ENCODE measurements at places on chromosomes 11 and 22.

- DNase-seq = no peak
Observed at GRCh38 chr11:5486421-5486820, 2.1 kb upstream of the OR52D1 start.

GRCh38 chr11:134477486-134477885 lies 65.4 kb upstream of the B3GAT1 start:
- no peak for DNase-seq

GRCh38 chr11:65558930-65559509 lies 861 bp upstream of the LTBP3 start:
- DNase-seq = no peak

DNA sequence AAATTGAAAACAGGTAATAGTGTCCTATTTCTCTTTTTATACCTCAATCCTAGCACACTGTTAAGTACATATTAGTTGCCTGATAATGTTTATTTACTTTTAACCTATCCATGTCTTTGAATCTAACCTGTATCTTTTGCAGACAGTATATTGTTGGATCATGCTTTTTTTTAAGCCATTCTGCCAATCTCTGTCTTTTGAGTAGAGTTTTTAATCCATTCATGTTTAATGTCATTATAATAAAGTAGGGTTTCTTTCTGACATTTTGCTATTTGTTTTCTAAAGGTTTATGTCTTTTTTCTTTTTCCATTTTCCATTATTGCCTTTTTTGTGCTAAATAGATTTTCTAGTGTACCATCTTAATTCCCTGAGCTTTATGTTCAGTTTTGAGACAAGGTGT lies 23.8 kb upstream of the DEPDC7 start:
- DNase-seq = no peak

- no peak for DNase-seq
Observed at GRCh38 chr22:43957871-43958270, 2.6 kb downstream of the SAMM50 start.

GRCh38 chr11:65422633-65423515 lies at the start of gene NEAT1:
NEAT1 (plus strand) TSS chr11:65422798.
- peak; percentile 89 for DNase-seq

DNA sequence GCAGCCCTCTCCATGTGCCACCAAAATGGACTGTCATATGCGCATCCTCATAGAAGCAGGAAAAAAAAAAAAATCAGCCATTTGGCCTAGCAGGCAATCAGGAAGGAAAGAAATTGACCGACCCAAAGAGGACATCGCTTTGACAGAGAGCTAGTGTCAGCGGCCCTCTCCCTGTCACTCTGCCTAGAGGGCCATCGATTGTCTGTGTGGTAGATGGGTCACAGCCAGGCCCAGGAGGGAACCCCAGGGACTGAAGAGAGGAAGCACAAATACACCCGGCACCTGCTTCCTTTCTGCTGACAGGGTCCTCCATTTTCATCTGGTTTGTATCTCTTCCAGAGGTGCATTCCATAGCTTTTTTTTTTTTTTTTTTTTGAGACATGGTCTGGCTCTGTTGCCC lies 21.8 kb downstream of the VPS37C start:
- DNase-seq = no peak

- peak; percentile 3 for DNase-seq
Observed at GRCh38 chr22:28344918-28345703, 334.5 kb downstream of the TTC28 start.

- DNase-seq = no peak
Observed at GRCh38 chr11:80838153-80838552, 1397.3 kb upstream of the TENM4 start.

DNA sequence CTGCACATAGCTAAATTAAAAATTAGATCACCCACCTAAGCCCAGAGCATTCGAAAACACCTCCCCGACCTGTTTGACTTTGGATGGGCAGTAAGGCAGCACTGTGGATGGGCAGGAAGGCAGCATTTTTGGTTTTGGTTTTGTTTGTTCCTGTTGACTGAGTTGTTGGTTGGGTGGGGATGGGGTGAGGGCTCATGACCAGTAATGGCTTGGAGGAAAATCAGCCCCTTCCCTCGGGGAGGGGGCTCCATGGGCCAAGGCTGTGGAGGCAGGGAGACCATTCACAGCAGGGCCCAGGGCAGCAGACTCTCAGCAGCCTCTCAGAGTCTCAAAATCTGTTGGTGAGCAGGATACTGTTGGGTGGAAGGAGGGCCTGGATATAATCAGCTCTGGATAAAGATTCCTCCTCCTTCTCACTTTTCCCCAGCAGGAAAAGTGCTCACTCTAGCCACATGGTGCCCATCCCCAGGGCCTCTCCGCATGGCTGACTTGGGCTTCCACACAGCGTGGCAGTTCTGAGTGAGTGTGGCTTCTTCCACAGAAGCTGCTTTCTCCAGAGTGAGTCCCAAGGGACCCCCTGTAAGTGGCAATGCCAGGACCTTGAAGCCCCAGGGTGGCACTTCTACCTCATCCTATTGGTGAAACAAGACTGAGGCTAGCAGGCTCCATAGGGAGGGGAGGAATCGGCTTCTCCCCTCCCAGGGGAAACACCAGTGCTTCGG lies 1491.2 kb downstream of the BRD1 start:
- no peak for DNase-seq

DNA sequence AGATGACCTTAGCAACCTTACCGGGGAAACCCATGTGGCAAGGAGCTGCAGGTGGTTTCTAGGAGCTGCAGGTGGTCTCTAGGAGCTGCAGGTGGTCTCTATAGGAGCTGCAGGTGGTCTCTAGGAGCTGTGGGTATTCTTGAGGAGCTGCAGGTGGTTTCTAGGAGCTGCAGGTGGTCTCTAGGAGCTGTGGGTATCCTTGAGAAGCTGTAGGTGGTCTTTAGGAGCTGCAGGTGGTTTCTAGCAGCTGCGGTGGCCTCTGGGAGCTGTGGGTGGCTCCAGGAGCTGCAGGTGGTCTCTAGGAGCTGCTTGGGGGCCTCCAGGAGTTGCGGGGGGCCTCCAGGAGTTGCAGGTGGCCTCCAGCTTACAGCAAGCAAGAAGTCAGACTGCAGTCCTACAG lies 997.5 kb downstream of the TBC1D22A start:
- no peak for DNase-seq

DNA sequence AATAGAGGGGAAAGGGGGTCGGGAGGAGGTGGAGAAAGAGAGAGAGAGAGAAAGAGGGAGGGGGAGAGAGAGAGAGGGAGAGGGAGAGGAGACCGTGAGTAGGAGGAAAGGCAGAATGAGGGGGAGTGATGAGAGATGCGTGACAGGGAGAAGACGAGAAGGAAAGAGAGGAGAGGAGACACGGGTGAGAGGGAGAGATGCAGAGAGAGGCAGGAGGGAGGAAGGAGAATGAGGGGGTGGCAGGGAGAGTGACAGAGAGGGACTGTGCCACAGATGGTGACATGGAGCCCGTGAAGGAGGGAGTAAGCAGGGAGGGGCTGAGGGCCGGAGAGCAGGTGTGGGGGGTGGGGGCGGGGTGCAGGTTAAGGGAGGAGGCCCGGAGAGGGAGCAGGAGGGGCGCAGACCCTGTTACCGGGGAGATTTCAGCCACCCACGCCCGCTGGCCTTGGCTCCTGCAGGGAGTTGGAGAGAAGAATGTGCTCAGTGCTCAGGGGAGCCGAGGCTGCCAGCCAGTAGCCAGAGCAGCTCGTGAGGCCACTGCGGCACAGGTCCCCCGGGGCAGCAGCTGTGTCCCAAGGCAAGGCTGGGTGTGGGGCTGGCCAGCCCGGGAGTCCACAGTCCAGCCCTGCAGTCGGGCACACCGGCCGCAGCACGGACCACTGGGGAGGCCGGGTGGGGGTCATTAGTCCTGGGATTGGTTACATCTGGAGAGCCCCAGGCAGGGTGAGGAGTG lies at the start of gene SSTR3:
Gene SSTR3 (minus strand): TSS at position 304 of the 733 bp plus-strand sequence. CDS start 4,674 bp downstream, outside the sequence.
- DNase-seq = no peak

- DNase-seq = no peak
Observed at GRCh38 chr22:27108425-27109114, 451.2 kb downstream of the MIAT start.

DNA sequence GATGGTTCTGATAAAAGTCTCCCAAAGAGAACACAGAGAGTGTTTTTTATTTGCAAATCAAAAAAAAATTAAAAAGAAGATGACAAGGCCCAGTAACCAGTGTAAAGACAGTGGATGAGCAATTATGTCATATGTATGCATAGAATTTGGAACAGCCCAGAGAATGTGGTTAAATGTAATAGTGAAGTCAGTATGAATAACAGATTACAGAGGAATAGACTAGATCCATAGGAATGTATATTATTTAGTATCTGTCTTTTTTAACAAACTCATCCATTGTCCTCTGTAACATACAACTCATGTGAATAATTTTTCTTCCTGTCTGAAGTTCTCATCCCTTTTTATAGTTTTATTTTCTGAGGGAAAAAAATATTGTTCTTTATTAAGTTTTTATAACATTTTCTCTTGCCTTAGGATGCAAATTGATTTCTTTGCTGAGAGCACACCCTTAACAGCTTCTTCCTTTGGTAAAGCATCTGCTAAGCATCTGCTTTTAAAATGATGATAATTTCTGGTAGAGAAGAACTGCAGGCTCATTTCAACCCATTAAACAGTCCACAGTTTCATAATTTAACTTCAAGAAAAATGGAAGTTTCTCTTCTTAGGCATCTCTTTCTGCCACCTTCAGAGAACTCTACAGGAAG lies 266.5 kb upstream of the MTNR1B start:
- DNase-seq = no peak

- DNase-seq = no peak
Observed at GRCh38 chr11:66559142-66559865, 9.1 kb downstream of the CTSF start.

DNA sequence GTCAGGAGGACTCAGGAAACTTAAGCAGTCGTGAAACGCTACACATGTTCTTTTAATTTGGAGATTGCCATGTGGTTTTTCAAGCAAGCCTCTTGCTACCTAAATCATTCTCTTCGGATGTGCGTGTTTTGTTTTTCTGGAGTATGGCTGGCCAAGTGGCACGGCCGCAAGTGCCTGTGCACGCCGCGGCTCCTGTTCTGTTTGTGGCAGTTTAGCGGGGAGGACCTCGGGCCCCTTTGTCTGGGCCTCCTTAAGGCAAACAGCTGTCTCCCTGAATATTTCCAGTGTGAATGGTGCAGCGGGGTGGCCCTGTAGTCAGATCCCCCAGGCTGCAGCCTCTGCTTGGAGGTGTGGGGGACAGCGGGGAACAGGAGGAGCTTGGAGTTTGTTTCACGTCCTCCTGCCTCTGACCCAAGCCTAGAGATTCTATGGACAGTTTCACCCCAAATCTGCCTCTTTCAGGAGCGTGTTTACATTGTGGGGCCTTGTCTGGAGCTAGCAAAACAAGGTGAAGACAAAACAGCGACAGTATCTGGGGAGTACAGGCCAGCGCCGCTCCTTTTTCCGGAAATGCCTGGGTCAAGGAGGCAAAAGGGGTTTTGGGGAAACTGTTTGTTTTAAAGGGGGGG lies 1.3 kb downstream of the LRP5 start:
- peak; percentile 26 for DNase-seq

- DNase-seq = no peak
Observed at GRCh38 chr11:6410695-6411430, 8.0 kb downstream of the APBB1 start.
